GM10248 (cell line): ENCODE measurements at places on chromosomes 2 and 18.

DNA sequence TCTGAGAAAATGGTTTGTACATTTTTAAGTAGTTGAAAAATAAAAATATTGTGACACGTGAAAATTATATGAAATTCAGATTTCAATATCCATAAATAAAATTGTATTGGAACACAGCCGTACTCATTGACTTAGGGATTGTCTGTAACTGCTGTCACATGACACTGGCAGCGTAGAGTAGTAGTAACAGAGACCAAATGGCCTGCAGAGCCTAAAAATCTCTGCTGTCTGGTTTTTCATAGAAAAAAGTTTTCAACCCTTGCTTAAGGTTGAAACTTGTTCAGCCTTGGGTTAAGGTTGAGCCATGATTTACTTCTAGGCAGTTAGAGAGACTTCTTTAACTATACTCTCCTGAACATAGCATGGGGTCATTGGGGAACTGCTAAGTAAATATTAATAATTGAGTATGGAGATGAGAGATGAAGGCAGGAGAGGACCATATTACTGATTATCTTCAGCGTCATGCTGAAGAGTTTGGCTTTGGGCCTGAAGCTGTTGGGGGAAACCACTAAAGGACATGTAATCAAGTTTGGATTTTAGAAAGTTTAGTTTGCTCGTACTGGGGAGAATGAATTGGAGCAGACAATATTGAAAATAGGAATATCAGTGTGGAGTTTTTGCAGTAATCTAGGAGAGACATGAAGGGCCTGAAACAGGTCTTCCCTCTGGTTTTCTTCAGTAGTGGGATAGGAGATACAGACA lies 16.2 kb downstream of the EML4 start:
- no peak for DNase-seq

- peak; percentile 49 for DNase-seq
These were observed 124.7 kb downstream of the CABLES1 start for GRCh38 chr18:23259701-23260681.

DNA sequence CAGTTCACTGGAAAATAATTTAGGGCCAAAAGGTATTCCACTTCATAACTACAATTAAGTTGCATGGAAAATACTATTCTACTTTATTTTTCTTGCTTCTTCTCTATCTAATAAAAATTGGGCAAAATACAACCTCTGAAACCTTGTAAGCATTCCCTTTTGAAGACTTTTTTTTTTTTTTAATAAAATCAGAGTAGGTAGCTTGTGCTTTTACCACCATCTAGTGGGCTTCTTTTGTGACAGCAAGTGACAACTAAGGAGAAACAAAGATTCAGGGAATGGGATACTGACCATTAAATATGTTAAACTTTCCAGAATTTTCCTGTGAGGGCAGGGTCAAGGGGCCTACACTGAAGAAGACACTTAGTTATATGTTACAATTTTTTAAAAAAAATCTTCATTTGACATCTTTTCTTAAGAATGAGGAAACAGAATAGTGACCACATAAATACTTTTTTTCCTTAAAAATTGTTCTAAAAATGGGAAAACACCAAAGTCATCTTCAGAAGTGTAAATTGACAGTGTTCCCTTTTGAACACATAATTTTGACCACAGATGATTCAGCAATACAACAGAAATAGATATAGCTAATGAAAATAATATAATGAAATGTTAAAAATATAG lies 1183.2 kb upstream of the ACVR2A start:
- no peak for DNase-seq

DNA sequence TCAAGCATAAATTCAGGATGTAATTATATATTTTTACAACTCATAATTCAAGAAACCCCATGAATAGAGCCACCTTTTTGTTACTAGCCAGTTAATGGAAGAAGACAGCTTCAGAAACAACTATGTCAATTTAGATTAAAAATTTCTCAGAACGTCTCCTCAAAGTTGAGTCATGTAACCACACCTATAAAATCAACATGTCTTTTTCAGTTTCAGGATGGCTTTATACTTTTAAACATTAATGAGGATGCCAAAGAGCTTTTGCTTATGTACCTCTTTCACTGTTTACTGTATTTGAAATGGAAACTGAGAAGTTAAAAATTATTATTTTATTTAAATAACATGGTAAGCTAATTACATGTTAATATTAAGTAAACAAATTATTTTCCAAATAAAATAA lies 280.1 kb downstream of the PTH2R start:
- no peak for DNase-seq

- no peak for DNase-seq
These were observed 447.9 kb downstream of the TDRD15 start for GRCh38 chr2:21571686-21572085.
